ENCODE measurements at places on chromosomes 1 and 21. TPM values are rescaled to one million over a fixed set of nuclear protein-coding genes. Genes with fewer than 3 reads are reported as not detected.

The OR2M5 gene
- total RNA-seq: not detected

The CFHR5 gene
- not detected for total RNA-seq

The OR2G6 gene
- total RNA-seq: not detected

The LCE1C gene
- total RNA-seq: not detected

The SPRR2E gene
- total RNA-seq: not detected

The FCMR gene
- not detected for total RNA-seq

The TCHHL1 gene
- total RNA-seq: not detected

The LRRC8B gene
- 0.35 TPM for total RNA-seq

The OR6N1 gene
- not detected for total RNA-seq

The ACOT7 gene
- 77.3 TPM for total RNA-seq

The PALMD gene
- 26.1 TPM for total RNA-seq

The THEM5 gene
- not detected for total RNA-seq

The AQP10 gene
- 0.12 TPM for total RNA-seq

The DISP3 gene
- total RNA-seq: under 0.01 TPM

The SERPINC1 gene
- total RNA-seq: not detected

The KCNE2 gene
- total RNA-seq: not detected

The CNN3 gene
- total RNA-seq: 322 TPM

The IL19 gene
- total RNA-seq: not detected

The PRAMEF26 gene
- total RNA-seq: not detected

The RAB25 gene
- not detected for total RNA-seq

The ATPAF1 gene
- 39.2 TPM for total RNA-seq

The PLEKHA6 gene
- 0.08 TPM for total RNA-seq

The ERRFI1 gene
- total RNA-seq: 14.9 TPM

The DISC1 gene
- total RNA-seq: 6.1 TPM

The NEGR1 gene
- total RNA-seq: 2.7 TPM

The XCL1 gene
- total RNA-seq: not detected

The HS2ST1 gene
- 19.1 TPM for total RNA-seq

The LENEP gene
- total RNA-seq: not detected

The LCE1A gene
- total RNA-seq: not detected

The LCE5A gene
- not detected for total RNA-seq
